ENCODE measurements at places on chromosomes 16 and 17. TPM values are rescaled to one million over a fixed set of nuclear protein-coding genes. Genes with fewer than 3 reads are reported as not detected.

GRCh38 chr17:76946772-76947135 is 78.5 kb downstream of the MGAT5B start:
- no peak for DNase-seq

Gene TNP2
- not detected for total RNA-seq

DNA sequence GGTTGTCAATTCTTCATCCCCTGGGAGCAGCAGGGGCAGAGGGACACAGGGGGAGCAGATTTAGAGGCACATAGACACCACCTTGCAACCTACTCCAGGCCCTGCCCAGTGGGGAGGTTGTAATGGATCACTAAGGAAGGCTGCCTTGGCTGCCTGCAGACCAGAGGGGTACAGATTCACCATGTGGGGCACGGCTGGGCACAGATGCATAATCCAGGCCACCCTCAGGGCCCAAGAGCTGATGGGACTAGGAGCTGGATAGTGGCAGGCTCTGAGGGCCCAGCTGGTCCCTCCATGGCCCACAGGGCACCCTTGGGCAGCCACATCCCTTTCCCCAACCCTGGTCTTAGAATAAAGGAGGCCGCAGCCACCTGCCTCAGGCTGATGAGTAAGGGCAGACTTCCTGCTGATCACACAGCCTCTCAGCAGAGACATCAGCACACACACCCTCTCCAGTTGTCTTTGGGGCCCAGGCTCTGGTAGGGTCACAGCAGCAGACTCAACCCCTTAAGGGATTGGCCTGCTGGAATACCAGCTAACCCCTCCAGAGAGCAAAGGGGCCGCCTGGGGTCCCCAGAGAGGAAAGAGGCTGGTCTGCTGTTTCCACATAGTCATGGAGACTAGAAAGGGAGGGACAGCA is 224.9 kb downstream of the GSG1L start:
- no peak for DNase-seq

Gene SLFN14
- total RNA-seq: not detected
